ENCODE measurements at places on chromosomes 13 and 19. TPM values are rescaled to one million over a fixed set of nuclear protein-coding genes. Genes with fewer than 3 reads are reported as not detected.

DNA sequence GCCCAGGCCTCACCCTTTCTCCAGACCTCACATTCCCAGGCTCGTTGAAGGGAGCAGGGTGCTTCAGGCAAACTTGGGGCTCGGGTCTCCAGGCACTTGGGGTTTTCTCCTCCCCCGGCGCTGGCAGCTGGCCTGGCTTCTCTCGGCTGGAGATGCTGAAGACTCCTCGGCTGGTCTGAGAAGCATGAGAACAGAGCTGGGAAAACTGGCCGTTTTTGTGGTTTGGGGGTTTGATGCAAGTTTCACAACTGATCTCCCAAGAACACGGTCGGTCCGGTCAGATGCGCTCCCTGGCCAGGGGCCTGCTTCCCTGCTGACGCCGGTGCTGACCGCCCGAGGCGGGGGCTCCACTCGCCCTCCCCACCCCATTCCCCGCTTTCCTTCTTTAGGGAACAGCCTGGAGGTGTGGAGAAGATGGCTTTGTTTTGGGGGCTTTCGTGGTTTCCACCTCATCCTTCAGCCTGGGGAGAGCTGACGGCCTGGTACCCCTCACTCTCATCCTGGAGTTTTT, 35.3 kb downstream of the CEBPA start:
- DNase-seq = no peak

DNA sequence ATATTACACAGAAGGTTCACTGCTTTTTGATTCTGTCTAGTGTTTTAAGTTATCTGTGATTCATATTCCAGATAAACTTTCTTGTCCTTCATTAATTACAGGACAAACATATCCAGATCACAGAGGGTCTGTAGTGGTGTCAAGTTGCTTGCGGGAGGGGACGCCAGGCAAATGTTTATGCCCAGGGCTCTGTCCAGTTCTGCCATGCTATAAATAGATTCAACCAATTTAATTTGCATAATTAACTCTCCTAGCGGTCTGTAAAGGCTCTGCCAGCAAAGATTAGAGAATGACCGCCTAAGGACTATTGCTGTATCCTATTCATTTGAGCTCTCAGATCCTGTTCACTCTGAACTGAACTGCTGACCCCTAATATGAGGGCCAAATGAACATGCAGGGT, 59.7 kb upstream of the TRPC4 start:
- no peak for DNase-seq

- DNase-seq = peak; percentile 79
These were observed 31.9 kb upstream of the FEM1A start for GRCh38 chr19:4759388-4760284.

DNA sequence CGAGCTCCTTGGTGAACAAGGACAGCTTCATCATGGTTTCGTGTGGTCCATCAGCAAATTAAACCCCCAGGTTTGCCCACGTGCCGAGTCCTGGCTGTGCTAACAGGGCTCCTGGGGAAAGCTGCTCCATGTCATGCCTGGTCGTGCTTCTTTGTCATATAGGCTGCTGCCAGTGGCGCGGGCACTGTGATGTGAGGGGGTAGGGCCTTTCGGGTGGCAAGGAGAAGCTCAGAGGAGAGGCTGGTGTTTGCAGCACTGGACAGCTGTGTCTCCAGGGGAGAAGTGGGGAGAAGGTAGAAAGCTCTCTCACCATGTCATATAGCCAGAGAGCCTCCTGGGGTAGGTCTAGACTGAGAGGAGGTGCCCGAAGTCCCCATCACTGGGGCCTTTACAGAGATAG, 13.3 kb downstream of the VSTM2B start:
- DNase-seq = no peak

CDC42EP5 gene
- total RNA-seq = 7.2 TPM

DNA sequence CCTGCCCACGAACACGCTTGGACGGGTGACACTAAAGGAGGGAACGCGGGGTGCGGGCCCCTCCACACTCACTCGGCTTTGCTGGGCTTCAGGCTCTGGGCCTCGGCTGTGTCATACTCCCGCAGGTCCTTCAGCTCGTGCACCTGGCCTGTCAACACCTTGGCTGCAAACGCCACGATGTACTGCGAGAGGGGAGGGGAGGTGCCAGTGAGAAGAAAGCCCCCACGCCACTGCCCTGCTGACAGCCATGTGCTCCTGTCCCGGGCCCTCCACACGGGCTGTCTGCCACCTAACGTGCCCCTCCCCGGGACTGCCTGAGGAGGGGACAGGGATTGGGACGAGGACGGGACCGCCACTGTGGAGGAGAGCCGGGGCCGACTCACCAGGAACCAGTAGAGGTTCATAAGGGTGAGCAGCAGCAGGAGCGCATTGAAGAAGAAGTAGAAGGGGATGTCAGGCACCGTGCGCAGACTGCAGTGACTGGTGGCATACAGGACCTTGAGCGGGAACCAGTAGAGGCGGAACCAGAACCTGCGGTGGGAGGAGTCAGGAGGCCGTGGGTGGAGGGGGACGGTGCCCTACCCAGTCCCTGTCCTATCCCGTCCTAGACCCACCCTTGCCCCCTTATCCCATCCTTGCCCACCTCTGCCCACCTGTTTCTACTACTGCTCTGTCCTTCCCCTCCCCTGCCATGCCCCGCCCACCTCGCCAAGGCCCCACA, 16.9 kb downstream of the CERS1 start:
- DNase-seq = no peak

PGLYRP1 gene
- total RNA-seq = not detected

GRCh38 chr13:33454844-33455705, 169.5 kb upstream of the STARD13 start:
- DNase-seq = peak; percentile 36

DNA sequence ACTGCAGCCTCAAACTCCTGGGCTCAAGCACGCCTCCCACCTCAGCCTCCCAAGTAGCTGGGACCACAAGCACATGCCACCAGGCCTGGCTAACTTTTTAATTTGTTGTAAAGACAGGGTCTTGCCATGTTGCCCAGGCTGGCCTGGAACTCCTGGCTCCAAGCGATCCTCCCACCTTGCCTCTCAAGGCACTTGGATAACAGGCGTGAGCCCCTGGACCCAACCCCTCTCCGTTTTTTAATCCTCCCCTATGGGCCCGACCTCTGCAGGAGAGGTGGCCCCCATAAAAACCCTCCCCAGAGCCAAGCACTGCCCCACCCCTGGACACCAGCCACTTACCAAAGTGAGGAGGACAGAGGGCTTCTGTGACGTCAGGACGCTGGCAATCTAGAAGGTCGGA, 28.6 kb downstream of the PEPD start:
- no peak for DNase-seq

- DNase-seq = no peak
These were observed 181.3 kb downstream of the KDM4B start for GRCh38 chr19:5149932-5150901.

CFAP97D2 gene
- not detected for total RNA-seq

DNA sequence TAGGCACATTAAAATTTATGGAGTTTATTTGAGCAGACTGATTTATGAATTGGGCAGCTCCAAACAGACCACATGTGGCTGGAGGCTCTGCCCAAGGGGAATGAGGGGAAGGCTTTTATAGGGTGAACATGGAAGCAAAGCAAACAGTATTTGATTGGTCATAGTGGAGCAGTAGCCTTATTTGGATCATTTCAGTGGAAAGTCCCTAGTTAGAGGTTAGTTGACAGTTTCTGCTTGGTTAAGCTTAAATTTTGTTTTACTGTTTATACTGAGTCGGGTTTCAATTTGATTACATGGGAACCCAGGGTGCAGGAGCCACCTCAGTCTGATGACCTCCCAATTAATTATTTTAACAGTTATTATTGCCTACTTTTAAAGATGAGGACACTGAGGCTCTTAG, 140.5 kb downstream of the NDFIP2 start:
- DNase-seq = no peak

GARIN5A gene
- not detected for total RNA-seq

DNA sequence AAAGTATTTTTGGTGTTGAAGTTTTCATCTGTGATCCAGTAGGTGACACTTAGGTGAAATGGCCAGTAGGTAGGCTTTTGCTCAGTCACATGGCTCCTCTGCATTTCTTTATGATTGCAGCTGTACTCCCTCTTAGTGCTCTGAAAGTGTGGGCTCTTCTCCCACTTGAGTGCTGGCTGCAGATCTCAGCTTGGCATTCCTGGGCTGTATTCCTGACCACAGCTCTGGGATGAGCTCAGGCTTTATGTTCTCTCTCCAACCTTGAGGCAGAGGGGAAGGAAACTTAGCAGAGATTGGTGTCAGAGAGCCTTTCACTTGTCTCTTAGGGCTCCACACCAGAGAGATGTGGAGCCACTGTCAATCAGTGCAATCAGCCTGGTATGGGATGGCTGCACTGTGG, 254.3 kb downstream of the NDFIP2 start:
- peak; percentile 41 for DNase-seq

MEX3D gene
- 11.9 TPM for total RNA-seq

DNA sequence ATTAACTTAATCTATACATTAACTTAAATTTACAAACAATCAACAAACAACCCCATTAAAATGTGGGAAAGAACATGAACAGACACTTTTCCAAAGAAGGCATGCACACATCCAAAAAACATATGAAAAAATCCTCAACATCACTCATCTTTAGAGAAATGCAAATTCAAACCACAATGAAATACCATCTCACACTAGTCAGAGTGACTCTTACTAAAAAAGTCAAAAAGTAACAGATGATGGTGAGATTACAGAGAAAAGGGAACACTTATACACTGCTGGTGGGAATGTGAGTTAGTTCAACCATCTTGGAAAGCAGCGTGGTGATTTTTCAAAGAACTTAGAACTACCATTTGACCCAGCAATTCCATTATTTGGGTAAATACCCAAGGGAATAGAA, 759.2 kb upstream of the SLITRK1 start:
- DNase-seq = peak; percentile 47

- DNase-seq = peak; percentile 77
These were observed 186.4 kb upstream of the KL start for GRCh38 chr13:32829676-32830335.

DNA sequence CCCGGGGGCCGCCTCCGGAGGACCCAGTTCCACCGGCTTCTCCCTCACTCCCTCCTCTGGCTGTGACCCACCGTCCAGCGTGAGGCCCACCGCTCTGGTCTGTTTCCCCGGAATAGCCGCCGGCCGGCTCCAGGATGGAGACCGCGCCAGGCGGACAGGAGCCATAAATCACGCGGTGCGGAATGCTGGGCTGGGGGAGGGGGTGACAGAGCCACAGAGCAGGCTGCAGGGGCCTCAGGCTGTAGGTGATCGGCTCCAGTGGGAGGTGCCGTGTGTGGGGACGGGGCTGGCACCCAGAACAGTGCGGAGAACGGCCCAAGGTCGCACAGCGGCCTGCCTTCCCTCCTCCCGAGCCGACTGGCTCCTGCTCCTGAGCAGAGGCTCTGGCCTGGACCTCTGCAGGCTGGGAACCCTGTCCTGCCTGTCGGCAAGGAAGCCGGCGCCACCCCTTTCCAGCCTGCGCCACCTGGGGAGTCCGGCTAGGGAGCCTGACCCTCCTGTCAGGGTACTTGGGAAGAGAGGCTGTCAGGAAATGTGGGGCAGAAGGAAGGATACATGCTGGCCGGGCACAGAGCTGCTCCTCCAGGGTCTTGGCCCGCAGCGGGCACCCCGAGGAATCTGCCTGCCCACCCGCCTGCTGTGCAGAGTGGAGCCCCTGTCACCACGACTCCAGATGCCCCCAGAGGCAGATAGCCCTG, 8.3 kb downstream of the PIAS4 start:
- no peak for DNase-seq

ADM5 gene
- total RNA-seq = 0.18 TPM

- DNase-seq = no peak
These were observed 9.2 kb downstream of the ONECUT3 start for GRCh38 chr19:1762243-1763117.

DNA sequence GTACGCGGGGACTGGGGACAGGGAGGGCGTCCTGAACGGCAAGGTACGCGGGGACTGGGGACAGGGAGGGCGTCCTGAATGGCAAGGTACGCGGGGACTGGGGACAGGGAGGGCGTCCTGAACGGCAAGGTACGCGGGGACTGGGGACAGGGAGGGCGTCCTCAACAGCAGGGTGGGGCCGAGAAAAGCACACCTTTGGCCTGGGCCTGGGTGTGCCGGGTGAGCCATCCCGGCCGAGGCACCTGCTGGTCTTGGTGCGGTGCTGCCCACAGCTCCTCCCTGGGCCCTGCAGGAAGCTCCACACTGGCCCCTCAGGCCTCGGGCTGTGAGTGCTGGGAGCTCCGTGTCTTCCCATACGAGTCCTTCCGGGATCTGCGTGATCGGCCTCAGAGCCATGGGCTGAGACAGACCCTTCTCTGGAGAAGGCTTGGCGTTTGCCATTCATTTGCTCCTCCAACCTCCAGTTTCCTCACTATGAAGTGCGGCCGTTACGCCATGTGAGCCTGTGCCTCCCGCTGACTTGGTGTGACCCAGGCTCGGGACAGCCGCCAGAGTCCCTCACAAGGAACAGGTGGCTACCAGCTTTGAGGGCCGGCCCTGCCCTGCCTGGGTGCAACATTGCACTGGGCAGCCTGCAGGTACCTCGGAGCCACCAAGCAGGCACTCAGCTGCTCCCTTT, 7.8 kb upstream of the ZNF554 start:
- DNase-seq = no peak

GRCh38 chr13:107807306-107808073, 407.8 kb downstream of the LIG4 start:
- DNase-seq = no peak

ZNF737 gene
- 3.3 TPM for total RNA-seq

DNA sequence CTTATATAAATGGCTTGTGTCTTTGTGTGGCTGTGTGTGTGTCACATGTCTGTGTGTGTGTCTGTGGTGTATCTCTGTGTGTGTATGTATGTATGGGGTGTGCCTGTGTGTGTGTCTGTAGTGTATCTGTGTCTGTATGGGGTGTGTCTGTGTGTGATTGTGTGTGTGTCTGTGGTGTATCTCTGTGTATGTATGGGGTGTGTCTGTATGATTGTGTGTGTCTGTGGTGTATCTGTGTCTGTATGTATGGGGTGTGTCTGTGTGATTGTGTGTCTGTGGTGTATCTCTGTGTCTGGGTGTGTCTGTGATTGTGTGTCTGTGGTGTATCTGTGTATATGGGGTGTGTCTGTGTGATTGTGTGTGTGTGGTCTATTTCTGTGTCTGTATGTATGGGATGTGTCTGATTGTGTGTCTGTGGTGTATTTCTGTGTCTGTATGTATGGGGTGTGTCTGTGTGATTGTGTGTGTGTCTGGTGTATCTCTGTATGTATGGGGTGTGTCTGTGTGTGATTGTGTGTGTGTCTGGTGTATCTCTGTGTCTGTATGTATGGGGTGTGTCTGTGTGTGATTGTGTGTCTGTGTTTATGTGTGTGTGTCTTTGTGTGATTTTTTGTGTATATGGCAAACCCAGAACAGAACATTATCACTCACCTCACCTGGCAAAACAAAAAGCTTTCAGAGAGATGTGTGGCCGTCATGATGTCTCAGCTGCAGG, 56.1 kb upstream of the MCF2L start:
- no peak for DNase-seq

CEACAM7 gene
- not detected for total RNA-seq

Data from IMR-90 (cell line).